ENCODE measurements at places on chromosomes 6 and 20.

GRCh38 chr6:158639056-158639455 lies 5.5 kb downstream of the DYNLT1 start:
- DNase-seq, result no peak

DNA sequence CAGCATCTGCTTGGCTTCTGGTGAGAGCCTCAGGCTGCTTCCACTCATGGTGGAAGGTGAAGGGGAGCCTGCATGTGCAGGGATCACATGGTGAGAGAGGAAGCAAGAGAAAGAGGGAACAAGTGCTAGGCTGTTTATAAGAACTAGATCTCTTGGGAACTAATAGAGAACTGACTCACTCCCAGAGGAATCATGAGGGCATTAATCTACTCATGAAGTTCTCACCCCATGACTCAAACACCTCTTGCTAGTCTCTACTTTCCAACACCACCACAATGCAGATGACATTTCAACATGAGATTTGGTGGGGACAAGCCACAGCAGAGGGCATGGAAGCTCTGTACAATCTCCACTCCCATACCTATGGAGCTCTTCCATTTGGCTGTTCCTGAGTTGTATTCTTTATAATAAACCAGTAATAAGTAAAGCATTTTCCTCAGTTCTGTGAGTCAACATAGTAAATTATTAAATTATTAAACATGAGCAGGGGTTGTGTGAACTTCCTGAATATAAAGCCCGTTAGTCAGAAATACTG lies 524.1 kb upstream of the NRSN1 start:
- no peak for DNase-seq

DNA sequence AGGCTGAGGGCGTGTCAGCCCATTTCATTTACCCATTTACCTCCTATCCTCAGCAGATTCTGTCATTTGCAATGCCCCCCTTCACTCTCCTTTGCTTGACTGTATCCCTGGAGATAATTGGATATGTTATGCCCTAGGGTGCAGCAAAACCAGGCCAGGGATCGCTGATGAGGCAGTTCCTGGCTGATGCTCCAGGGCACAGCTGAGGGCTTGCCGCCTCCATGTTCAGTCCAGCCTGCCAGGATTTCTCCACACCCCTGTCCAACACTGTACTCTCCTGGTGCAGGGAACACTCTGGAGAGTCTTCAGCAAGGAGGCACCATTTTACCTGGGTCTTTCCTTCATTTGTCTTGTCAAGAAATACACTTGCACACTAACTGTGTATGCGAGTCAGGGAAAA lies 532.1 kb upstream of the CHD6 start:
- DNase-seq, result no peak

DNA sequence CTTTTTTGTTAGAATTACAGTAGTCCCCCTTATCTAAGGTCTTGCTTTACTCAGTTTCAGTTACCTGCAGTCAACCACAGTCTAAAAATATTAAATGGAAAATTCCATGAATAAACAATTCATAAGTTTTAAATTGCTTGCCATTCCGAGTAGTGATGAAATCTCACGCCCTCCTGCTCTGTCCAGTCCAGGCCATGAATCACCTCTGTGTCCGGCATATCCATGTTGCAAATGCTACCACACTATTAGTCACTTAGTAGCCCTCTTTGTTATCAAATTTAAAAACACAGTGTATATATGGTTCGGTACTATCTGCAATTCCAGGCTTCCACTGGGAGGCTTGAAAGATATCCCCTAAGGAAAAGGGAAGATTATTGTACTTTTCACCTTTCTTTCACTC lies 164.6 kb upstream of the FAM83B start:
- DNase-seq, result peak; percentile 25

GRCh38 chr6:25257686-25258348 lies 21.4 kb upstream of the CARMIL1 start:
- DNase-seq, result no peak

DNA sequence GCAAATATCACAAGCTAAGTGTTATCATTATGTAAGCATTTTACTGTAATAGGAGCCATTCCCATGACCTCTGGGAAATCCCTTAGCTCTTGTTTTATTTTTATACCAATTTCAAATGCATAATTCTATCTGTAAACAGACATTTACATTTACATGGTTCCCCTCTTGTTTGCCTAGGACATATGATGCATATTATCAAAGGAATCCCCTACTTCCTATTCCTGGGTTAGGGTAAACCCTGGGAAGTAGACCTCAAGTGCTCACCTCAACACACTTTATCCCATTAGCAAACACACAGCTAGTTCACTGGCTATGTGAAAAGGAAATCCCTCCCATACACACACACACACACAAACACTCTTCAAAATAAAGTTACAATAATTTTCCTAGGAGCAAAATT lies 27.1 kb downstream of the PDE10A start:
- DNase-seq, result no peak

DNA sequence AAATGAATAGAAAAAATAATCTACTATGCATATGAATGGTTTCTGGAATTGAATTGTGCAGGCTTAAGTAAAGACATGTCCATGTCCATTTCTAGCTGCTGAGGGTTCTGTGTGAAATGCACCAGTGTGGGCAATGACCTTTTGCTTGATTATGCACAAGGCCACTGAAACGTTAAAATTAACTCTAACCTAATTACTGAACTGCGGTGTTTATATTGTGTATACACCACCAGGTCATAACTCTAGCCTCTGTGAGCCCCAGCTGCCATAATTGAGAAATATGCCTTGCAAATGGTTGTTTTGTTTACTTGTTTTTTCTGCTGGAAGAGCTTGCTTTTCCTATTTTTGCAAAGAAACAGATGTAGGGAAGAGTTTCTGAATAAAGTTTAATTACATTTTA lies 46.1 kb downstream of the RSPO3 start:
- no peak for DNase-seq

- no peak for DNase-seq
Observed at GRCh38 chr6:15522427-15522826, 140.4 kb downstream of the DTNBP1 start.

DNA sequence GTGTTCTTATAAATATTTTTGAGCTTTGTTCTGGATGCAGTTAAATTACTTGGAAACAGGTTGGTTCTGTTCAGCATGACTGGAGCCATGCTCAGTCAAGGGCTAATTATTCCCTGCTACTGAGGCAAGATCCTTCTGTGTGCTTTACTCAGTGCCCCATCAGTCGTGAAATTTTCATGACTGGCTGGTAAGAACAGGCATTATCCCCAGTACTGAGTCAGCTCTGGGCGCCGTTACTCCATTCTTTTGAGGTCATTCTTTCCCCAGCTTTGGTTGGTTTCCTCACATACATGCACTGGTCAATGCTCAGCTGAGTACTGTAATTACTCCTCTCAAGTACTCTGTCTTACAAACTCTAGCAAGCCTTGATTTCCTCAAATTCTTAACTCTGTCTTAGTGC lies 71.3 kb downstream of the CDKAL1 start:
- DNase-seq, result no peak

DNA sequence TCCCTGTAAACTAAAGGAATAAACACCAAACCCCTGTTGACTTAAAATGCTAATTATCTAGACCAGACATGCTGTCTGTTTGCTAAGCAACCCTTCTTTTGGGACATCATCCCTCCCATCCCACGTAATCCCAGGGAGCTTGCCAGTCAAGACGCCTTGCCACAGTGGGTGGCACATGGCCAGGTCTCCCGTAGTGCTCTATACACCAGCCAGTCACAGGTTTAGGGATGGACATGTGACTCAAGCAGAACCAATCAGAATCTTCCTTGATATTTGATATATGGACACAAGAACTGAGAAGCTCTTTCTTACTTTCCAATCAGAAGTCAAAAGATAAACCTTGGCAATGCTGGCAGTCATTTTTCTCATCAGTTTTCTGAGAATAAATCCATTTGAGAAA lies 60.0 kb downstream of the CNKSR3 start:
- no peak for DNase-seq

DNA sequence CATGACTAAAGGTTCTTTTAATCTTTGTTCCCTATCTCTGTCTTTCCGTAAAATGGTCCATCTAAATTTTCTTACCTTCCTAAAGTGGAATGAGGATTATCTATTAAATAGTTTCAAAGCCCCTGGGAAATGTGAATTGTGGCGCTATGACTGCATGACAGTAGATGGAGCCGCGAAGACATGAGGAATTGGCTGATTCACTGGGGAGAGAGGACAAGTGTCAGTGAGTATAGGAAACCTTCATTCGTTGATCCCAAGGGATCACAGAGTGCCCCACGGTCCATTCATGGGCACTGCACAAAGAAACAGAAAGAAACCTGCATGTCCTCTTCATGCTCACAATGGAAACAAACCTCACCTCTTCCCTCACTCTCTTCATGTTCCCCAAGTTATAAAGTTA lies 479.3 kb upstream of the BTBD3 start:
- DNase-seq, result no peak

DNA sequence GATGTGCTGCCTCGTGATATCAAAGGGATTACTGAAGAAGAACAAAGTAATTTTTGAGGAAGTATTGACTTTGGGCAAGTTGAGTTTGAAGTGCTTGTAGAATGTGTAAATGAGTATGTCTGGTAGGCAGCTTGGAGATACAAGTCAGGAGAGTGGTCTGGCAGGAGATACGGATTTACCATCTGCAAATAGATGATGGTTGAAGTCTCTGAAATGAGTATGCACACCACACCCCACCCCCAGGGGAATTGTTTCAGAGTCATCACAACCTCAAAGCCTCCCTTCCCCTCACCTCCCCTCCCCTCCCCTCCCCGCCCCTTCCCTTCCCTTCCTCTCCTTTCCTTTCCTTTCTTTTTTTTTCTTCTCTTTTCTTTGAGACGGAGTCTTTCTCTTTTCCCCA lies 16.4 kb upstream of the MCUR1 start:
- no peak for DNase-seq

GRCh38 chr6:35228481-35228880 lies 14.7 kb downstream of the SCUBE3 start:
- DNase-seq, result no peak

DNA sequence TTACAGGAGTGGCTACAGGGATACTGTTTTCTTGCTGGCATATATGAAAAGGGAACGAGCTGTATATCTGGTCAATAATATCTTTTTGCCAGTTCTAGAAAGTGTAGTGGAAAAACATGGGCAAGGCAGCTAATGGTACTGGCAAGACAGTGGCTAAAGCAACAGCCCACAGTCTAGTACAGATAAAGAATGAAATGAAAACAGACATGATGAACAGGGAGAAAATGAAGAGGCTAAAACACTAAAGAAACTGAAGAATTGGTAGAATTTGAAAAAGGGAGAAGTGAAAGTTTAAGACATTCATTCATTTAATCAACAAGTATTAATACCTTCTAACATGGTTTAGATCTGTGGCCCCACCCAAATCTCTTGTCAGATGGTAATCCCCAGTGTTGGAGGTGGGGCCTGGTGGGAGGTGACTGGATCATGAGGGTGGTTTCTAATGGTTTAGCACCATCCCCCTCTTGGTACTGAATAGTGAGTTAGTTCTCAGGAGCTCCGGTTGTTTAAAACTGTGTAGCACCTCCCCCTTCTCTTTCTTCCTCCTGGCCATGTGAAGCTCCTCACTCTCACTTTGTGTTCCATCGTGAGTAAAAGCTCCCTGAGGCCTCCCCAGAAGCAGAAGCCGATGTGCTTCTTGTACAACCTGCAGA lies 18.1 kb downstream of the FAM184A start:
- DNase-seq, result no peak

- DNase-seq, result no peak
Observed at GRCh38 chr6:157046776-157047175, 269.6 kb downstream of the ARID1B start.

DNA sequence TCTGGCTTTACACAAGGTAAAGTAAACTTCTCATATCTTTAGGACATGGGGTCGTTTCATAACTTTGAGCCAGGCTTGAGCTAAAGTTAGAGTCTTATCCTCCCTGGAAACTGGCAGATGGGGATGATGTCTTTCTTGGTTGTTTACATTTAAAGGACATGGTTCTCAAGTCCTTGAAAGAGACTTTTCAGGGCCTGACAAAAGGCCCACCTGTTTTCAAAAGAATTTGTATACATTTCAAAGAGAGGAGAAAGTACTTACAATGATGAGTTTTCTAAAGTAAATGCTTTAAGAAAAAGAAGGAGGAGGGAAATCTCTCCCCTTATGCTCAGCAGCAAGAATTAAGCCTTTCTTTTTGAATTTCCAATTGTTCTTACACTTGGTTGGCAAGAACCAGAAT lies 45.7 kb upstream of the TINAG start:
- no peak for DNase-seq

GRCh38 chr6:48200869-48201390 lies 89.9 kb upstream of the PTCHD4 start:
- no peak for DNase-seq

DNA sequence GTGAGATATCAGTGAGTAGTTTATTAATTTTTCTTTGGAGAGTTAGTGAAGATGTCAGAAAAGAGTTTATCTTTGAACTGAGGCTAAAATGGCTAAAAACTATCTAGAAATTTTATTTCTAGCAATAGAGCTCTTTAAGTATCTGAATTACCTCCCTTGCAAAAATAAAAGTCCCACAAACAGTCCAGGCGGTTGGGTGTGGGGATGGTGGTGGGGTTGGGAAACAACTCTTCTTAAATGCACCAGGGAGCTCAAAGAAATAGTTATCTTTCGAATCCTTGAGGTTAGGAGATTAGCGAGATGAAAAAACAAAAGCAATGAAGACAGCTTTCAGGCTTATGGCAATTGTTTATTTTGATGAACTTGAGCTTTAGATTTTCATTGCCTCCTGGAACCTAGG lies 1299.1 kb upstream of the ADGRB3 start:
- DNase-seq, result no peak

DNA sequence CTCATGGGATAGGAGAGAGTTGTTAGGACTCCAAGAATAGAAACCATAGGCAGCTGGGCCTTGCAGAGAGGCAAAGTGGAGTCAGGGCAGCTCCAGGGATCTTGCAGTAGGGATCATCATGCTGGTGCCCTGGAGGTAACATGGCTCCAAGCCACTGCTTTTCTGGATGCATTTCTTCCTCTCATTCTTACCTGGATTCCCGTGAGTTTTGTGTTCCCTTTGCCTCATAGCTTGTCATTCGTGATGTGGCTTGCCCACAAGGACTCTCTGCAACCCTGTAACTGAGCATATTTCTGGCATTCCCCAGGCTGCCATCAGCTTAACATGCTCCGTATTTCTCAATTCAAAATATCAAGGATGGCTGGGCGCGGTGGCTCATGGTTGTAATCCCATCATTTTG lies 5.3 kb downstream of the NHLRC1 start:
- no peak for DNase-seq

GRCh38 chr6:87939776-87940175 lies 107.9 kb upstream of the SPACA1 start:
- DNase-seq, result no peak

- no peak for DNase-seq
Observed at GRCh38 chr6:14002176-14002947, 77.6 kb downstream of the RNF182 start.

- no peak for DNase-seq
Observed at GRCh38 chr6:168866534-168866933, 387.1 kb downstream of the THBS2 start.

- no peak for DNase-seq
Observed at GRCh38 chr6:15911753-15912504, 217.0 kb upstream of the MYLIP start.

DNA sequence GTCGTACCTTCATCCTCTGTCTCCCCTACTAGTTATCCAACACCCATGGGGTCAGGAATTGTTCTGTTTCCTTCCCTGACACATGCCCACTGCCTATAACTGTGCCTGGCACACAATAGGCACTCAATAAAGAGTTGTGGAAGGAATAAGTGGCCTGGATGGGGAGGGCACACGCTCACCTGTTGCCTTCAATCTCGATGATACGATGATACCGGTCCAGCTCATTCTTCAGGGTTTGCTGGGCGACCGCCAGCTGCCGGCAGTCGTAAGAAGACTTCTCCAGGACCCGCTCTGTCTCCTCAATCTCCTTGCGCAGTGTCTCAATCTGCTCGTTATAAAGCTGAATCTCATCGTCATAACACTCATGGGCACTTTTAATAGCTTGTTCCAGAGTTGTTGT lies 32.5 kb downstream of the BFSP1 start:
- no peak for DNase-seq

All from H54 (cell line).